ENCODE measurements at places on chromosomes 3 and 15.

DNA sequence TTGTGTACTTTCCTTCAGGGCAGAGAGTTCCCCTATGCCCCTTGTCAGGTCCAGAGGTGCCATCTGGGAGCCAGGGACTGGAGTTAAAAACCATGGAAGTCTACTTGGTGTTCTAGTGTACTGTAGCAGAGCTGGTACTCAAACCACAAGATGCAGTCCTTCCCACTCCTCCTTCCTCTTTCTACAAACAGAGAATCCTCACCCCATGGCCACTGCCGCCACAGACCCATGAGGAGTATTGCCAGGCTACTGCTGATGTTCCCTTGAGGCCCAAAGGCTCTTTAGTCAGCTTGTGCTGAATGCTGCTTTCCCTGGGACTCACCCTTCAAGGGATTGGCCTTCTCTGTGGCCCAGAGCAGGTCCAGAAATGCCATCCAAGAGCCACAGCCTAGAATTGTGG lies 229.2 kb upstream of the ZPLD1 start:
- no peak for DNase-seq

DNA sequence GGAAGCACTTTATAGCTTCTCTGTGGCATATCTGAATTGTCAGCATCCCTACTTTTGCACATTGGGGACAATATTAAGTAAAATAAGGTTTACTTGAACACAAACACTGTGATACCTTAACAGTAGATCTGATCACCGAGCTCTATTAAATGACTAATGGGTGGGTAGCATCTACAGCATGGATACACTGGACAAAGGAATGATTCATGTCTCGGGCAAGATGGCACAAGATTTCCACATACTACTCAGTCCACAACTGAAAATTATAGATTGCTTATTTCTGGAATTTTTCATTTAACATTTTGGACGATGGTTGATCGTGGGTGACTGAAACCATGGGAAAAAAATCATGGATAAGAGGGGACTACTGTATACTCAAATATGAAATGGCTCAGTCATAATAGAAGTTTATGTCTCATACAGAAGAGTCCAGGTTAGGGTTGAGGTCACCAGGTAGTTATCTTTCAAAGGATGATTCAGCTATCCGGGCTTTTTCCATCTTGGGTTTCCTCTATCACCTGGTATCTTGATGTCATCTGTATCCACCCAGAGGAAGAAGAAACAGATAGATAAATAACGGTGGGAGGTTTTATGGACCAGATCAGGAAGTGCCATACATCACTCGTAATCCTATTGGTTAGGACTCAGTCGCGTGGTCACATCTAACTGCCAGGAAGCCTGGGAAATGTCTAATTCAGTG lies 320.0 kb upstream of the RARB start:
- no peak for DNase-seq

DNA sequence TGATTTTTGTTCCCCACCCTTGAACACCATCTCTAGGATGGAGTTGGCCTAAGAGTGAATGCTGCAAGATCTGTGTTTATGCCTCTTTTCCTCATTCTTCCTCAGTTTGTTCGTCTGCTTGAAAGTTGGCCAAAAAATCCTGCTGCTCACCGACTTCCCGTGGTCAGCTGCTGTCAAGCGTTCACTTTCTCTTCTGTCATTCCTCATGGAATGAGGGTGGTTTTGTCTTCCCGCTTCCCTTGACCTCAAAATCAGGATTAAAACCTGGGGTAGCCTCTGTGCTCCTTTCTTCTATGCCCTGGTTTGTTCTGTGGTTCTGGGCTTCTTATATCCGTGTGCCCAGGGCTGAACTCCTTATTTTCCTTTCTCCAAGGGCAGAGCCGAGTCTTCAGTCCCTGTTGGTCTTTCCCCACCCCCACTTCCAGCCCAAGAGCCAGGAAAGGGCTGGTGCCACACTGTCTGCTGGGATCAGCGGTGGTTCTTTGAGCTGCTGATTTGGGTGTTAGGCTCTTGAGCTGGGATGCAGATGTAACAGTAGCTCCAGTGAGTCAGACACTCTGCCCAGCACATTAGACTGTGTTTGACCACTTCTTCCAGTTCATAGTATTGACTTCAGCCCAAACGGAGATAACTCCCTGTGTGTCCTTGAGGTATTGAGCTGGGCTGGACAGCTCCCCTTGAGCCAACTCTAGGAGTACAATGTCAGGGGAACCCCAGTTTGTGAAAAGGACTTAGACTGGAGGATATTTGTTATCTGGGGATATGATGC lies 2.3 kb downstream of the SERF2 start:
- no peak for DNase-seq

GRCh38 chr15:70715840-70716485 lies 47.4 kb downstream of the UACA start:
- no peak for DNase-seq

DNA sequence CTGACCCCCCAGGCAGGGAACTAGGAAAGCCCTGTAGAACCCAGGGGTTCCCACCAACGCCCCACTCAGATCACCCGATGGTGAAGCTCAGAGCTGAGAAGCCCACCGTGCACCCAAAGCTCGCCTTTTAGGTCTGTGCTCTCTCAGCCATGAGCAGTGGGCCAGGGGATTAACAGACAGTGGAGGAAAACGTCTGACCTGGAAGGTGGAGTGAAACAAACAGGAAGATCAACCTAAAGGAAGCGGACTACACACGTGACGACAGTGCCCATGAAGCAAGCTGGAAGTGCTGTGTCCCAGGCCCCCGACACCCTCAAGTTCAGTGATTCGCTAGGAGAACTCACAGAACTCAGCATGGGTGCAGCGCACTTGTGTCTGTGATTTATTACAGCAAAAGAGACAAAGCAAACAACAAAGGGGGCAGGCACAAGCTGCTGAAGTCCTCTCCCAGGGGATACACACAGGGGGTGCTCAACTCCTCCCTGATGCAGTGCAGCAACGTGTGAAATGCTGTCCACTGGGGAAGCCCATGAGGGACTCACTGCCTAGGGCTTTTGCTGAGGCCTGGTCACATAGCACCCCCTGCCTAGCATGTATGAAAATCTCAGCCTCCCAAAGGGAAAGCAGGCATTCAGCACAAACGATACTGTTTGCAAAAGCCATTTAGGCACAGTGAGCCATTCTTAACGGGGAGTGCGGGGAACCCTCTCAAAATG lies 43.5 kb downstream of the CFAP92 start:
- DNase-seq, result no peak

- no peak for DNase-seq
These were observed 51.6 kb upstream of the THUMPD3 start for GRCh38 chr3:9311228-9311627.

- DNase-seq, result no peak
These were observed 80.3 kb upstream of the IGSF10 start for GRCh38 chr3:151541178-151541577.

DNA sequence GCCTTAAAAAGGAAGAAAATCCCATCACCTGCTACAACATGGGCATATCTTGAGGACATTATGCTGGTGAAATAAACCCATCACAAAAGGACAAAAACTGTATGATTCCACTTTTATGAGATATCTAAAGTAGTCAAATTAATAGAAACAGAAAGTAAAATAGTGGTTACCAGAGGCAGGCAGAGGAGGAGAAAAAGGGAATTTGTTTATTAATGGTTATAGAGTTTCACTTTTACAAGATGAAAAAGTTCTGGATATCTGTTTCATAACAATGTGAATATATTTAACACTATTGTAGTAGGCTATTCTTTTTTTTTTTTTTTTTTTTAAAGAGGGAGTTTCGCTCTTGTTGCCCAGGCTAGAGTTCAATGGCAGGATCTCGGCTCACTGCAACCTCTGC lies 40.4 kb downstream of the DPH3 start:
- DNase-seq, result no peak

DNA sequence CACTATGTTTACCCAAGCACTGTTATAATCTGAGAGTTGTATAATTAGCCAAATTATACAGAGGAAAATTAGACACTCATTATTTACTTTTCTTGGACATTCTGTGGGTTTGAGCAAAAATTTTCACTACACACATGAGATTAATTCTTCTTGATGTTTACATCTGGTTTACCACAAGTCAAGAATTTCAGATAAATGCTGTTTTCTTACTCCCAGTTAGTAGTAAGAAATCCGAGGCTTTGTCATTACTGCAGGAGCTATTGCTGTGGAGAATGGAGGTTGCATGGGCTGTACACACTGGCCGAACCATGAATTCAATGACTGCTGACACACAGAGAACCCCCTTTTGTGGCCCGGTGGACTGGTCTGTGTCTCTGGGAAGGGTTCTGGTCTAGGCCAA lies 207.7 kb upstream of the CFAP20DC start:
- DNase-seq, result no peak

- no peak for DNase-seq
These were observed 599.4 kb downstream of the ZIC1 start for GRCh38 chr3:148008591-148008990.

DNA sequence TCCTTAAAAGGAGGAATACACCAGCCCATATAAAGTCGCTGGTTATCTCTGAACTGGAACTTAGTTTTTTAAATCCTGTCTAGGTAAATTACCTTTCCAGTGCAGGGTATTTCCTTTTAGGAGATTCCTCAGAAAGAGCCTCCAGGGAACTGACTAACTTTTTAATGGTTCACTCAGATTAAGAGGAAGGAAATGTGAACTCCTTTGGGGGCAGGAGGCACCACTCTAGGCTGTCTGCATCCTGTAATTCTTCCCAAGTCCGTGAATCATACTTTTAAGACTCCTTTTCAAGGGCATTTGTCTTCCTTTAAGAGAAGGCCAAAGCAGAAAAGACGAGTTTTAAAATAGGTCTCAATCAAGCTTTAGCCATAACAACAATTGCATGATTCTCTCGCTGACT lies 871.2 kb upstream of the NR2F2 start:
- DNase-seq, result no peak

DNA sequence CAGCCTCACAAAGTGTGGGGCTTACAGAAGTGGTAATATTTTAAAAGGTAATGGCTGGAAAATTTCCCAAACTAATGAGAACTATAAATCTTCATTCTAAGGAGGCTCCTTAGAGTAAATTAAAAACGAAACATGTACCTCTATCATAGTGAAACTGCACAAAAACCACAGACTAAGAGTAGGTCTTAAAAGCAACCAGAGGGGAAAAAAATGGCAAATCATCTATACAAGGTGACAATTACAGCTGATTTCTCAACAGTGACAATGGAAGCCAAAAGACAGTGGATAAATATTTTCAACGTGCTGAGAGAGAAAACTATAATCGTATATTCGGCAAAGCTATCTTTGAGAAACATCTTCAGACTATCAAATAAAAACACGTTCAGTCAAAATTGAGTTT lies 20.6 kb downstream of the HEG1 start:
- no peak for DNase-seq

- DNase-seq, result no peak
These were observed 128.3 kb upstream of the BHLHE40 start for GRCh38 chr3:4850928-4851265.

DNA sequence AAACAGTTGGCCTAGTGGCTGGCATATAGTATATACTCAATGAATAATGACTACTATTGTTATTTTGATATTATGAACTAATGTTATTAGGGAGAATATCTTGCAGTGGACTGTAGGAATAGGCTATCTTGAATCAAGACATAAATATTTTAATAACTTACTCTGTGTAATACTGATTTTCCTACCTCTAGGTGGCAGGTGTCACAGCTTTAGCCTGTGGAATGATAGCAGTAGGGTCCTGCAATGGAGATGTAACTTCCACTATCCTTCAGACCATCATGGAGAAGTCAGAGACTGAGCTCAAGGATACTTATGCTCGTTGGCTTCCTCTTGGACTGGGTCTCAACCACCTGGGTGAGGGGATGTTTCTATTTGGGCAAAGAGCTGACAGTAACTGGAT lies 6.5 kb downstream of the PSMD2 start:
- DNase-seq, result no peak
